ENCODE measurements at places on chromosomes 1 and 21.

GRCh38 chr1:12127206-12127810 is 39.5 kb upstream of the TNFRSF1B start:
- DNase-seq = no peak

GRCh38 chr1:2466270-2466665 is 9.8 kb upstream of the PLCH2 start:
- DNase-seq = no peak

DNA sequence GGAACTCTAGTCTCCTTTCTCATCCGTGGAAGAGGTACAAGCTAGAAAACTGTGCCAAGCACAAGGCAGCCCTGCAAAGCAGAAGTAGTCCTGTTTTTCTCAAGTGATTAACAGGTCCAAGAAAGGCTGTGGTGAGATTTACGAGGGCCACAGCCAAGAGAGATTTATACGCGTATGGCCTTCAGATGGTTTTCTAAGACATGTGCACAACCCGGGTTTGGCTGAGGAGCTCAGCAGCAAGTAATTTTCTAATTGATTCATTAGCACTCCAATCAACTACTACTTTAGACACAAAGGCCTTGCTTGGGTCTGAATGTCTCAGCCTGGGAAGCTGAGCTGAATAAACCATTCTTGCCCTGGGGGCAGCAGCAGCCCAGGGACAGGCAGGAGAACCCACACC is 55.8 kb downstream of the SSBP3 start:
- no peak for DNase-seq

GRCh38 chr1:206883876-206884275 is 13.4 kb upstream of the IL24 start:
- no peak for DNase-seq

DNA sequence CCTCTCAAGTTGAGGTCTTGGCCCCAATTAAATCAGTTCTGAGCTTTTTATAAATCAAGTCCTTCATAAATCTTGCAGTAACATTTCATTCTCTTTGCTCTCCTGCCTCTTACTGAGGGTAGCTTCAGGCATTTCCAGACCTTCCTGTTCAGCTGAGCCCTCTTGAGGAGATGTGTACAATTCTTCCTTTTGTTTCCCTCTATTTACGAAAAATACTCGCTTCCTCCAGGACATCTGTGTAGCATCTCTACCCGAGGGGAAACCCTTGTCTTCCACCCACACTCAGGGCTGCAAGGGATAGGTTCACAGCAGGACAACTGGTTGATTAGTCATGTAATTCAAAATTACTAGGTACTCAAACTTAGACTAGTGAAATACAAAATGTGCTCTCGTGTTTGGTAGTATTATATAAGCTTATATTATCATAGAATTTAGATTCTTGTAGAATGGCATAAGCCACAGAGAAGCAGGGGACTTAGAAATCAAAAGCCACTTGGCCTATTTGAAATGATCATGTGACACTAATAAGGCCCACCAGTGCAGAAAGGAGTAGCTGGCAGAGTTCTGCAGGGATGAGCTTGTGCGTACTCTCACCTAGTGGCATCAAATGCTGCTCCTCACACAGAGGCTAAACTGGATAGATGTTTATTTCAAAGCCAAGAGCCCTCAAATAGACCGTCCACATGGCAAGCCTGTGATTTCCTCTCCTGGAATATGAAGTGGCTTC is 126.7 kb downstream of the GDAP2 start:
- no peak for DNase-seq

DNA sequence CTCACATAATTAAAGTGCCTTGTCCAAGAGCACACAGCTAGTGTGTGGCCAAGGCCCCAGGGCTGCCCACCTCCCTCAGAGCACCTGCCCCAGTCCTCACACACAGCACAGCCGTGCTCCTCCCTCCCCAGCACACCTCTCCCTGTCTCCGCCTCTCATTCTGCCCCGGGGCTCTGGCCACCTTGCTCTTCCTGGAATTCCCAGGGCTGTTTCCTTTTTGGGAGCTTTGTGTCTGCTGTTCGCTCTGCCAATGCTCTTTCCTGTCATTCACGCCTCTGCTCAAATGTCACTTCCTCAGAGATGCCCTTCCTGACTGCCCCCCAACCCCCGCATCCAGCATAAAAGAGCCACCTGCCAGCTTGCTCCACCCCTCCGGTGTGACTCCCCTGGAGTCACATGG is 13.3 kb downstream of the SLC6A17 start:
- no peak for DNase-seq

DNA sequence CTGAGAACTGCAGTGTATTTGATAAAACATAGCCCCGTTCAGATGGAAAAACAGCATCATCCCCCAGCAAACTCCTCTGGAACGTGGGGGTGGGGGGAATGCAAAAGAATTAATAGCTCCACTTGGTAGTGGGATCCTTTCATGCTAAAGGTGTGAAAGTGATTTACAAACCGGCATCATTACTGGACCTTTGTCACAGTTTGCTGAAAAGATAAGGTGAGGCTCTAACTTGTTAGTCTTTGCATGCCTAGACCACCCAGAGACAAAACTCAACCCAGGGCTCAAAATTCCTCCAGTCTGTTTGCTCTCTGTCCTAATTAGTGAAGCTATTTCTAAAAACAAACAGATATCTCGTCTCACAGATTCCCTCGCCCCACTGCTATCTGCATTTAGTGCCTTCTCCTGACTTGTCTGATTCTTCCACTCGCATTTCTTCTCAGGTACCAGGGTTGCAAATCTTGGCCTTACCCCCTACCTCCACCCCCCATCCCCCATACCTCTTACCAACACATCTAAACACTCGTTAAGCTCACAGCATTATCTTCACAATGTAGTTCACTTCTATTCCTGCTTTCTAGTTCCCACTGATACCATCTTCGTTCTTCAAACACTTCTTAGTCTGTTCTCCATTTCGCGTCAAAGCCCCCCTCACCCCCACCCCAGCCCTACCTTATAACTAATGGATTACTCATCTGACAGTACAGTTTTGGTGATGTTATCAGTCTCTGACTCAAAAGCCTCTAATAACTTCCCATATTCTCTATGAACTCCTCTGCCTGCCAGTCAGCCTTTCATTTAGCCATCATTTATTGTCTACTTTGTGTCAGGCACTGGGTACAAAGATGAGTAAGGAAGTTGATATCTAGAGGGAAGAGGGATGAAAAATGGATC is 11.8 kb downstream of the IER5 start:
- no peak for DNase-seq

DNA sequence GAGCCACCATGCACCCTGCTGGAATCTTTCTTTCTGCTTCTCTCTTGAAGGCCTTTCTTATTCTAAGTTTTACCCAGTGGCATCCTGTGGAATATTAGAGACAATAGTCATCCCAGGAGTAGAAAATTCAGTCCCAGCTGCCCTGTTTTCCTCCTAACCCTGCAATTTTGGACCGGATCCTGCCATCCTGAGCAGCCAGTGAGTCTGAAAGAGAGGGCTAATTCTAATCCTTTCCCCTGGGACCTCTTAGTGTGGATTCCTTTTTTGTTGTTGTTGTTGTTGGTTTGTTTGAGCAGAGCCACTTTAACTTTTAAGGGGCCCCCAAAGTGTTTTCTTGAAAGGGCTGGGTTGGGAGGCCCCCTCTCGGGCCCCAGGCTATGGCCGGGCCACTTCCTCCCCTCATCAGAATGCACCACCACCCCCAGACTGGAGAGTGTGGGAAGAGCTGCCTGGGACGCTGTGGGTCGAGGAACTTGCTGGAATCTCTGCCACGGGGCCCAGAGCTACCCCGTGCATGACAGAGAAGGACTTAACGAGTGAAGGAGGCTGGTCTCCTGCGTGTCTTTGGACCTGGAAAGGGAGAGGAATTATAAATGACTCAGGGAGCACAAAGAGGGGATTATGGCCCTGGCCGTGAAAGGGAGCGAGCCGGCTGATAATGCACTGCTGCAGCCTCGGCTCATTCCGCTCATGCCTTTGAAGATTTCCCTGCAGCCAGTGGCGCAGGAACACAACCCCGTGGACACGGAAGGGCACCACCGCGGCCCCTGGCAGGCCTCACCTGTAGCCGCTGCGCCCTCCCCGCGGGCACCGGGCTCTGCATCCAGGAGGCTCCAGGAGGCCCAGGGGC is 81.0 kb upstream of the AKT3 start:
- peak; percentile 11 for DNase-seq

DNA sequence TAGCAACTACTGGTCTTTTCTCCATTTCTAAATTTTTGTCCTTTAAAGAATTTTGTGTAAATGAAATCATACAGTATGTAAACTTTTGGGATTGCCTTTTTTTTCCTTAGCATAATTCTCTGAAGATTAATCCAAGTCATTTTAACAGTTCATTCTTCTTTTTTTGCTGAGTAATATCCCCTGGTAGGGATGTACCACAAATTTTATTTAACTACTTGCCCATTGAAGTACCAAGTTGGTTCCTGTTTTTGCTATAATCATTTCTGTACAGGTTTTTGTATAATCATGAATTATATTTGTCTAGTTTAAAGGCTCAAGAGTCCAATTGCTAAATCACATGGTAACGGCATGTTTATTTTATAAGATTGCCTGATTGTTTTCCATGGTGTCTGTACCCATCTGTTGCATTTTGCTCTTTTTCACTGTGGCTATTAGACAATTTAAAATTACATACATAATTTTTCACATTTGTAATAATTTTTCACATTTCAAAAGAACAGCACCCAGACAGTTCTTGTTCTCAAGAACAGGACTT is 891.1 kb downstream of the USP25 start:
- no peak for DNase-seq

- DNase-seq = no peak
Observed at GRCh38 chr1:39617488-39618049, 21.9 kb downstream of the HEYL start.

GRCh38 chr1:36134505-36135329 is 9.7 kb upstream of the COL8A2 start:
- peak; percentile 23 for DNase-seq

DNA sequence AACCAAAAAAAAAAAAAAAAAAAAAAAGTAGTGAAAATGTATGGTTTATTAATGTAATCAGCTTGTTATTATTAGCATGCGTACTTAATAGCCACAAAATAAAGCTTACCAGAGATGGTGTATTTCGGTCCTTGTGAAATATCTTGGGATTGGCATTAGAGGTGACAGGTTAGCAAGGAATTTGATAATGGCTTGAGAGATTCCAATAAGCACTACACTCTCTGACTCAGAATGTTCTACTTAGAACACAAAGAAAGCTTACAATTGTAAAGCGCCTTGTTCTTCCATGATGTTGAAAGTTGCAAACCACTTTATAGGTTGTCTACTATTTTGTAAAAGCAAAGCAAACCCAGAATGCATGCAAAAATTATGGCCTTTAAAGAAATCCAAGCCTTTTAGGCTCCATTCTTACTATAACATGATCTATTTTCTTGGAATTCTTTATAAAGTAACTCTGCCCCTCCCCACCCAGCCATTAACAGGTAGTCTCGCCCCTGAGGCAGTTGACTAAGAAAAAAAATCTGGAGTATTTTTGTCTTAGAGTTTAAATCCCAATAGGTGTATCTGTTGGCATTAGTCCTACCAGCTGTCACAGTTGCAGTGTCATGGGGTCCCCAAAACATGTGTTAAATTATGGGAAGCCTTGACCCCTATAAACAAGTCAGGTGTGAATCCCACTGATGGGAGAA is 129.2 kb downstream of the DHRS3 start:
- DNase-seq = no peak

DNA sequence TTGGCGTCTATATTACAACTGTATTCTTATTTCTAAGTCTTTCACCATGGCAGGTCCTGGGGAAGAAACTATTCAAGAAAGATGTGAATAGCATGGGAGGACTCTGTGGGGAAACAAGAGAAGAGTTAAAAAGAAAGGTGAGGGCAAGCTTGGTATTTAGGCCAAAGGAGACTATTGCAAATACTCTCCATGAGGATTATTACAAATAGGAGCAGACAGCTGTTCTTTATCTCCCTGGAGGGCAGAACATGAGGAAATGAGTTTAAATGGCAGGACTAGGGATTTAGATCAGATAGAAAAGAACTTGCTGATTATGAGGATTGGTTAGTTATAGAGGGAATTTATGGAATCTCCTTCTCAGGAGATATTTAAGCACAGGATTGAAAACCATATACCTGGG is 186.8 kb downstream of the CDC7 start:
- no peak for DNase-seq

- DNase-seq = no peak
Observed at GRCh38 chr1:7224081-7224534, 438.9 kb downstream of the CAMTA1 start.

GRCh38 chr21:45838634-45839033 is 142.9 kb upstream of the COL6A1 start:
- DNase-seq = no peak

DNA sequence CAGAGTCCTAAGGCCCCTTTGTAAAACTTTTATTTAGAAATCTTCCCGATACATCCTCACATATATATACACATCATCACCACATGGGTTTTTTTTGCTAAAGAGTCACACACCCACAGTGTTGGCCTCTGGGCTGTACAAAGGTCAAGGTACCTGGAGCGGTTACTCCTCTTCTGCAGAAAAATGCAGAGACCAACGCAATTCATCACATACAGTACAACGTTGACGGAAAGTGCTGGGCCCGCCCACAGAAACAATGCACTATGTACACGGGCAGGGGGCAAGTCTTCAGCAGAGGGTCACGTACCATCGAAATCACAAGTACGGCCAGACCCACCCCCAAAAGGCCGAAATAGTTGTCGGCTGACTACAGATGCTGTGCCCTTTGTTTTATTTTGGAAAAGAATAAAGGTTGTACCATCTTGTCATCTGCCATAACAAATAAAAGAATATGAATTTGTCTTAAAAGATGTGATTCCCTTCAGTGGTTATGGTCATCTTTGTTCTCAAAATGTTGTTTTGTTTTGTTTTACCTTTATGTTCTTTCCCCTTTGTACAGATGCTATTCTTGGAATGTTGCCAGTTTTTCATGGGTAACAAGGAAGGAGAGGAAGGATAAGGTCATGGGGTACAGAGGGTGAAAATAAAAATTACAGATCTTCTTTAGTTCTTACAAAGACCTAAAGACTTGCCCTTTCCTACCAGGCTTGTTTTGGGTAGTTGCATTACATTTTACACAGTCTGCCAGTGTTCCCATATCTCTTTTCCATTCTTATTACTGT is 15.6 kb downstream of the TAL1 start:
- no peak for DNase-seq

DNA sequence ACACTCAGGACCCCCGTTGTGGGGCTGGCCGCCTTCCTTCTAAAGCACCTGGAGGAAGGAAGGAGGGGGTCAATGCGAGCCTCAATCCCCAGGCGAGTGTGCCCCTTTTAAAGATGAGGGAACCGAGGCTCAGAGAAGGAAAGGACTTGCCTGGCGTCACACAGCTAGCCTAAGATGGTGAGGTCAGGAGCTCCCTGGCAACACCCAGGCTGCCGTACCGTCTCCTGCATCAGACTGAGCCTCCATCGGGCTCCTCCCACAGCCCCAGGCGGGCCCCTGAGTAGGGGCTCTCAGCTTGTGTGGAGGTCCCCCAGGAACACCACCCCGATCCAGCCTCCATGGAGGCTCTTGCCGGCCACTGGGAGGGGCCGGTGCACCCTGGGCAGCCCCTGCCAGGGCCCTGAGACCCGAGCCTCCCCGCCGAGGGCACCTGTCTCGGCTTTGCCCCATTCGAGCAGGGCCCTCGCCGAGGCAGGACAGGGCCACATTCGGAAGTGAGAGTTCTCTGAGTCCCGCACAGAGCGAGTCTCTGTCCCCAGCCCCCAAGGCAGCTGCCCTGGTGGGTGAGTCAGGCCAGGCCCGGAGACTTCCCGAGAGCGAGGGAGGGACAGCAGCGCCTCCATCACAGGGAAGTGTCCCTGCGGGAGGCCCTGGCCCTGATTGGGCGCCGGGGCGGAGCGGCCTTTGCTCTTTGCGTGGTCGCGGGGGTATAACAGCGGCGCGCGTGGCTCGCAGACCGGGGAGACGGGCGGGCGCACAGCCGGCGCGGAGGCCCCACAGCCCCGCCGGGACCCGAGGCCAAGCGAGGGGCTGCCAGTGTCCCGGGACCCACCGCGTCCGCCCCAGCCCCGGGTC is at the start of gene AIRE:
TSS of gene AIRE (plus strand) at position 739 of the 855 bp plus-strand sequence. CDS start 131 bp downstream, outside the sequence.
- DNase-seq = no peak

- no peak for DNase-seq
Observed at GRCh38 chr21:36195613-36196012, 39.0 kb downstream of the DOP1B start.

Measured in anterior cingulate cortex (tissue), 58 donors.